Fibroblast of skin of scalp (primary cell): ENCODE measurements at places on chromosomes 2 and 18.

DNA sequence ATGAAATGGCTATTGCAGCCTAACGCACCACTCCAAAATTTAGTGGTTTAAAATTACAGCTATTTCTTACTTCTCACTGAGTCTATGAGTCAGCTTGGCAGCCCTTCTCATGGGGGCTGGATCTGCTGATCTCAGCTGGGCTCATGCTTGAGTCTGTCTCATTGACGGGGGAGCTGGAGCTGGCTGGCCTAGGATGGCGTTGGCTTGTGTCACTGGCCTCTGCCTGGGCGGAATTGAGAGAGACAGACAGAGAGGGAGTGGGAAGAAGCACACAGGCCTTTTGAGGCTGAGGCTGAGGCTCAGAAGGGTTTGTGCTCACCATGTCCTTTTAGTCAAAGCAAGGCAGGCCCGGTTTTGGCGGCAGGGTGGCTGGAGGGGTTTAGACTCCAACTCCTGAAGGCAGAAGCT, 412.1 kb upstream of the MYT1L start:
- DNase-seq: peak; percentile 36

DNA sequence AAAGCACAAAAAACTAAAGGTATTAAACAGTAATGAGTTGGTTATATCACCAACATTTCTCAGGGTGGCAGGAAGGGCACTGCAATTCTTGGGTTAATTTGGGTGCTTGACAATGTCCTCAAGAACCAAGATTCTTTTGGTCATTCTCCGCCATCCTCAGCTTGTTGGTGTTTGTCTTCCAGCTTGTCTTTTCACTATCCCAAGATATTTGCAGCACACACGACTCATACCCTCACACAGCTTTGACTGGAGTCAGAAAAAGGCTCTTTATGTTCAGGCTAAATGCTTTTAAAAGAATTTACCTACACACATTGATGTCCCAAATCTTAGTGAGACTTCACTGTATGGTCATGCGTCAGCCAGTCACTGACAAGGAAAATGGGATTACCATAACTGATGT, 12.5 kb downstream of the GREB1L start:
- DNase-seq: no peak

GRCh38 chr2:196079052-196079451, 10.4 kb upstream of the DNAH7 start:
- no peak for DNase-seq

DNA sequence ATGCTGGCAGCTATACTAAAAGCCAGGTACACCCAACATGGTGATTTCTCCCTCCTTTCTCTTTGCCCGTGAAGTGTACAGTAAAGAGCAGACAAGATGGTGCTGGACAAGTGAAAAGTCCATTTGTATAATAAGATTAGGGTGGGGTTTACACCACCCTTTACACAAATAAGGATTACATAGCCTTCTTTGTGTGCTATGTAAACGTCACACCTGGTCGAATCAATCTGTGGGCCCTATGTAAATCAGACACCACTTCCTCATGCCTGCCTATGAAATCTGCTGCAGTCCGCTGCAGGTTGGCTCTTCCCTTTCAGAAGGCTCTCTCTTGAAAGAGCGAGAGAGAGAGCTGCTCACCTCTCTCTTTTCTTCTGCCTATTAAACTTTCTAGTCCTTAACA, 1054.3 kb upstream of the SLC39A10 start:
- DNase-seq: no peak

DNA sequence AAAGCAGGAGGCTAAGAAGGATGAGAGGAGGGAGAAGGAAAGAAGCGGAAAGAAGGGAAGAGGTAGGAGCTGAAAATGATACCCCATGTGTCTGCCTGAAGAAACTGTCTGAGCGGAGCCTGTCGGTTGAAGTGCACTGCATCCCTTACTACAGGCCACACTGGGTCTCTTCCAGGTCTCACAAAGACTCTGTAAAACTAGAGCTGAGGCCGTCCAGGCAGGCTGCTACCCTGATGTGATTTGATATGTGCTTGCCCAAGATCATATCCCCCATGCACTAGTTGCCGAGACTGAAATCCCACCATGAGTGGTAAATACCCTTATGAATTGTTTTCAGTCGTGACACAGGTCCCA, 134.4 kb downstream of the MAIP1 start:
- no peak for DNase-seq

DNA sequence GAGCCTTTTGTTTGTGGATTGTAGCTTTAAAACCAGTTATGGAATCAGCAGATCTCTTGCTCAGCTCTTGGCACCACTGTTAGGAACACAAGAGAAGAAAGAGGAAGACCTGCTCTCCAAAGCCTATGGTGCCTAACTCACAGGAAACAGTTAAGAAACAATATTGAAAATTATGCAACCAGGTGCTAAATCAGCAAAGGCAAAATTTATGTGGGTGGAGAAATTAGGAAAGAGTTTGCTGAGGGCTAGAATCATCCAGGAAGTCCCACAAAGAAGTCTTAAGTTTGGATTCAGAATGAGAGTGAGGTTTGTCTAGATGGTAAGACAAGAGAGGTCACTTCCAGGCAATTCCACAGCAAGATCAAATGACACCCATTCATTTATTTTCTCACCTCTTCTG, 49.4 kb downstream of the AOX1 start:
- no peak for DNase-seq

GRCh38 chr2:74212702-74213410, 14.4 kb downstream of the MTHFD2 start:
- no peak for DNase-seq

DNA sequence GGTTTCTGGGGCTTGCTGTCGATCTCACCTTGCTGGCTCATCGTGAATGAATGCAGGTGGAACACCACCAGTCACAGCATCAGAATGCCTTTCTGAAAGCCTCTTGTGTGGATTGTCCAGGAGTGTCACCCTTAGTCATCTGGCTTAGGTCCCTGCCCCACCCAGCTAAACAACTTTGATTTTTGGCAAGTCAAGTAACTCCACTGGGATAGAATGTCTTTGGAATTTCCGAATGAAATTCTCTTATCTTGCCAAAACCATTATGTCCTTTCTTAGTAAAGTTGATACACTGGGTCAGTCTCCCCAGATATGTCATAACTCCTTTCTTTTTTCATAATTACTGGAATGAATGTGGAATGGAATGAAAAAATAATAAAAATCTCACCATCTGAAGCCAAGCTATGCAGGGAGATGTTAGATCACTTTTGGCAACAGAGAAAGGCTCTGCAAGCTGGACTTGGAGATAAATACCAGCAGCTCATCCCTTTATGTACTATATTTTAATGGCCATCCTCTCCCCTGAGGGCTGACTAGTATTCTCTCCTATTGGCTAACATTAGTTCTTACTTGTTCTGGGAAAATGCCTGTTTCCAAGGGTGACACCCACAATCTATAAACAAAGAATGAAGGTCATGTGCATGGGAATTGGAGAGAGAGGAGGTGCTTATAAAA, 35.4 kb downstream of the INSIG2 start:
- DNase-seq: peak; percentile 84

DNA sequence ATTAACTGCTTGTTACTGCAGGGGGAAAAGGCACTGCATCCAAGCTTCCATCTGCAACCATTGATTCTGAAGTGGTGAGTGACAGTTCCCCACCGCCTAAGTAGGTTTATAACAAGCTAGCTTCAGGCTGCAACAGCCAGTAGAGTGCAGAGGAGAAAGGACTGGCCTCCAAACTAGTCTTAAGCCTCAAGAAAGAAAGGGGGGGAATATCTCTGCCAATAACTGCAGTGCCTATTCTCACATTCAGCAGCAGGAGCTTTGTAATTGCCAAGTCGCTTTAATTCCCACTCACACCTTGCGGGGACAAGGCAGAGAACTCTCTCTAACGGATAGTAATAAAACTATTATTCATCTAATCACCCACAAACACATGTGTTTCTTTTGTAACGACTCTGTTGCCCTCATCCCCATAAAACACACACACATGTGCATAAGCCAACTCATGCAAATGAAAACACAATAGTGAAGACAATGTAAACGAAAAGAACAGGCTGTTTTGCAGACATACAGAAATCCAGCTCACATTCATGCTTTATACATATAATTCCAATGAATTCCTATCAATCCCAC, 1963.3 kb upstream of the PIK3C3 start:
- DNase-seq: no peak

DNA sequence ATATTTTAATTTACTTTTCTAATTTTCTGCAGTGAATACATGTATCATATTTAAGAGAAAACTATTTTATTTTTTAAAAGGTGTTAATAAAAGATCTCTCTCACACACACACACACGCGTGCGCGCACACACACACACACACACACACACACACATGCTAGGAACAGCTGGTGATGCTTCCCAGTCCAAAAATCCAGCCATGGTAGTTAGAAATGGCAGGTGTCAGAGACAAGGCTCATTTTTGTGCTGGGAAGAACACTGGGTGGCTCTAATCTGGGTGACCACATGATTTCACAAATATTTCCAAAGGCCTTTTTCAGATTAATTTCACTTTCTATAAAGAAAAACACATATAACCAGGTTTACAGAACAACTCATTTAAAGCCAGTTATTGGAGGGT, 104.5 kb upstream of the NCK2 start:
- DNase-seq: no peak

DNA sequence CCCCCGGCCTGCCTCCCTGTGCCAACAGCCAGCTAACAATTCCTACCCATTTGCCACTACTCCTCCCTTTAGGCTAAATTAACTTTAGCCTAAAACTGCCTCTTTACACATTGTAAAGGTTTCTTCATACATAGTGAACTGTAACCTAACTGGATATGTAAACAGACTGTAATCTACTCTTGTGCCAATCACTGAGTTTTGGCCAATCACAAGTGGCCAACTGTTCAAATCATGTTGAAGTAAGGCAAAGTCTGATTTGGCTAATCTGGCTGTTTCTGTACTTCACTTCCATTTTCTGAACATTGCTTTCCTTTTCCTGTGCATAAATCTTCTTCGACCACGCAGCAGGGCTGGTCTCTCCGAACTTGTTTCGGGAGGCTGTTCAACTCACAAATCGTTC, 103.6 kb upstream of the LYPD6 start:
- no peak for DNase-seq

GRCh38 chr2:37244017-37244416, 12.6 kb downstream of the NDUFAF7 start:
- no peak for DNase-seq

GRCh38 chr2:108958002-108958401, 31.0 kb downstream of the EDAR start:
- DNase-seq: no peak

- DNase-seq: no peak
These were observed 31.7 kb upstream of the KCTD1 start for GRCh38 chr18:26579941-26580618.

- no peak for DNase-seq
These were observed 20.0 kb upstream of the LPIN1 start for GRCh38 chr2:11726384-11726783.

GRCh38 chr2:42435628-42436027, 58.2 kb downstream of the KCNG3 start:
- DNase-seq: no peak

GRCh38 chr2:115161771-115162493, 719.5 kb downstream of the DPP10 start:
- DNase-seq: no peak

GRCh38 chr18:52670896-52671295, 330.9 kb downstream of the DCC start:
- DNase-seq: peak; percentile 56
